ENCODE measurements at places on chromosomes 6 and 20.

GRCh38 chr6:100593522-100593921 lies 128.8 kb upstream of the SIM1 start:
- DNase-seq = no peak

GRCh38 chr20:32034581-32035425 lies 17.2 kb upstream of the HCK start:
- DNase-seq = no peak

DNA sequence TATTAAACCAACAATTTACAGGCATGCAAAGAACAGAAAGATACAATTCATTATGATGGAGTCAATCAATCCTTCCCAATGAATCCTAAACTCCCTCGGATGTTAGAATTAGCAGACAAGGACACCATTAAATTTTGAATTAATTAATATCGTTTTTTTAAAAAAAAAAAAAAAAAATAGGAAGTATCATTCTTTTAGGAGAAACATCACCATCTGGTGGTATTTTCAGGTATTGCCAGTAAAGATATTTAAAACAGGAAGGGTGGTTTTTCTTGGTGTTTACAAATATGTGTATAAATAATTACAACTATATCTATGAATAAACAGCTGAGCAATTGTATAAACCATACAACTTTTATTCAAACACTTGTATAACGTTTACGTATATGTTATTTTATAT lies 564.4 kb downstream of the HAO1 start:
- no peak for DNase-seq

DNA sequence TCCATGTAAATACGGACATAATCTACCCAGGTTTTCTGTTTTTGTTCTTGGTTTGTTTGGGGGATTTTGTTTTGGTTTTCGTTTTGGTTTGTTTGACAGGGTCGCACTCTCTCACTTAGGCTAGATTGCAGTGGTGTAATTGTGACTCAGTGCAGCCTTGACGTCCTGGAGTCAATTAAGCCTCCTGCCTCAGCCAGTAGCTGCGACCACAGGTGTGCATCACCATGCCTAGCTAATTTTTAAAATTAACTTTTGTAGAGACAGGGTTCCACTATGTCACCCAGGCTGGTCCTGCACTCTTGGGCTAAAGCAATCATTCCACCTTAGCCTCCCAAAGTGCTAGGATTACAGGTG lies 37.8 kb upstream of the EYA4 start:
- no peak for DNase-seq

- no peak for DNase-seq
Measured at GRCh38 chr20:46670585-46671584, 18.4 kb downstream of the TP53RK start.

GRCh38 chr20:23024701-23025100 lies 10.4 kb upstream of the SSTR4 start:
- DNase-seq = no peak

- no peak for DNase-seq
Measured at GRCh38 chr6:118134206-118134605, 227.1 kb downstream of the SLC35F1 start.

- DNase-seq = no peak
Measured at GRCh38 chr6:22526736-22527135, 42.6 kb upstream of the HDGFL1 start.

- no peak for DNase-seq
Measured at GRCh38 chr6:19032591-19033295, 645.6 kb downstream of the RNF144B start.

DNA sequence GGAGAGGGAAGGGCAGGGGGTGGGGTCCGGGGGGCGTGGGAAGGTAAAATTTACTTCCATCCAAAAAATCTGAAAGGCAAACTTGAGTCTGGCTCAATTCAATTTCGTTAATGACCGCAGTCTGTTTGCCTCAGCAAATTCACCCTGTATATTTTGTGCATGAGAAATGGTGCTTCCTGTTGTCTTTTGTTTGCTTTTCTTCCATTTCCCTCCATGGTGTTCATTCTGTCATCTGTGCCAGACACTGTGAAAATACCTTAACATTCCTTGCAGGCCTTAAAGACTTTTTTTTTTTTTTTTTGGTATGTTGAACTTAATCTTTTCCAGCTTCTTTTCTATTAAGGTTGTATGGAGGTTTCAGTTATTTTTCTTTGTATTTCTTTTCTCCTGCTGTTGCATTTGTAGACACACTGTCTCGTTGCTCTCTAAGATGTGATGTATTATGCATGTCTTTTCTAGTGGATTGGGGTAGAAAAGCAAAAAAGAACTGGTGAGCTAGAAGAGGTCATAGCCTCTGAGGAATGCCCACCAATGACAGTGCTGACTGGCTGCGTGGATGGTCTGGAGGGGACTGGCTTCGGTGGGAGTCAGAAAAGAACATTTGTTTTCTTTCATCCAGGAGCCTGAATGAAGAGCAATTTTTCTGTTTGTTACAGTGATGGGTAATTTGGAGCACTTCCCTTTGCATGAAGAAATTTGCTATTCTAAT lies 585.0 kb upstream of the MAP3K7 start:
- DNase-seq = no peak

GRCh38 chr6:122650403-122650802 lies 40.2 kb downstream of the PKIB start:
- DNase-seq = no peak

GRCh38 chr20:63273635-63274380 lies 1.2 kb downstream of the ARFGAP1 start:
- no peak for DNase-seq

GRCh38 chr20:10381477-10381876 lies 52.5 kb downstream of the MKKS start:
- no peak for DNase-seq

DNA sequence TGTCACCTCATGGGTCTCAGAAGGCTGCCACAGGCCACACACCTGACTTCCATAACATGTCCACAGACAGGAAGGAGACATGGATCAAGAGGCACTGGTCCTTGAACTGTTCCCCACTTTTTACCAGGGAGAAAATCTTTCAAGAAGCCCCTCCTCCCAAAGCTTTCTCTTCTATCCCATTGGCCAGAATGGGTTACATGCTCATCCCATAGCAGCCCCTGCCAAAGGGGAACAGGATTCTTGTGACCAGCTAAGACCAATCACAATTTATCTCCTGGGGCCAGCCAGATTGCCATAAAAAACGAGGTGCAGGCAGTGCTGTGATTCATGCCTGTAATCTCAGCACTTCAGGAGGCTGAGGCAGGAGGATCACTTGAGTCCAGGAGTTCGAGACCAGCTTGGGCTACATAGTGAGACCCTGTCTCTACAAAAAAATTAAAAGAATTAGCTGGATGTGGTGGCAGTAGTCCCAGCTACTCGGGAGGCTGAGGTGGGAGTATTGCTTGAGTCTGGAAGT lies 59.4 kb downstream of the TMEM242 start:
- no peak for DNase-seq

GRCh38 chr6:18478610-18479009 lies 91.5 kb downstream of the RNF144B start:
- DNase-seq = no peak

DNA sequence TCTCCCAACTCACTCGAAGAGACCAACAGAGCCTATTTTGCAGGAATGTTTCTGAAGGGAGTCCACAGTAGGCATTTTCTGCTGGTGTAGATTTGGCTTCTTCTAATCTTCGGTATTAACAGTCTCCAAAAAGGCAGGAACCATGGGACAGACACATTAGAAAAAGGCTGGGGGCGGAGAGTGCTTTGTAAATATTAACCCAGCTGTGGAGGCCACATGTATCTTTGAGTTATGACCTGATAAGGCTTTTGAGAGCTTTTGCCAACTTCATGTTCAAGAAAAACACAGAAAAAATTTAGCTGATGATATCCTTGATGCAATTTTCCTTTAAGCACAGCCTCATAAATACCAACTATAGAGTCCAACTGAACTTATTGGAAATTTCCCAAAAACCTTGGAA lies 119.4 kb upstream of the TSHZ2 start:
- no peak for DNase-seq

DNA sequence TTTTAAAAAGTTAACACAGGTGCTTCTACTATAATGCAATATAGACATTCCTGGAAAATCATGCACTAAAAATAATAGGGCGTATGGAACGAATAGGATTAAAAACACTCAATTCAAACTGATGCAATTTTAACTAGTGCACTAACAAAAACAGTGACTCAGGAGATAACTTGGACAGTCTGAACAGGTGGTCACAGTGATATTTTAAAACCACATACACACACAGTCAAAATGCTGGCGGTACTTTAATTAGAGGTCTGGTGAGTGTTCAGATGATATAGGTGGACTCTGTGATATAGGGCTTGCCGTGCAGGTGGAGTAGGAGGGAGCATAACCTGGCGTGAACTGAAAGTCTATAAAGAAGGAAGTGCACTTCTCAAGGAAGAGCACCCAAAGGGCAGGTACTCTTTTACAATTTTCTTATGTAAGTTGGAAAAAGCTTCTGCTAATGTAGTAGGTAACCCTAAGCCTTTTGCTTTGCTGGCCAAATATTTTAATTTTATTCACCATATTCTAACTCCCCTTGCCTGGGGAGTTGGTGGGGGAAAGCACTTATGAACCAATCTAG lies 41.9 kb upstream of the PLN start:
- DNase-seq = no peak

- no peak for DNase-seq
Measured at GRCh38 chr6:28875191-28875747, 48.5 kb downstream of the TRIM27 start.

GRCh38 chr6:34049395-34050342 lies 96.2 kb downstream of the GRM4 start:
- no peak for DNase-seq

GRCh38 chr6:15443119-15443830 lies 197.4 kb downstream of the JARID2 start:
- DNase-seq = no peak

GRCh38 chr6:110255211-110255750 lies 75.1 kb downstream of the CDC40 start:
- DNase-seq = no peak

DNA sequence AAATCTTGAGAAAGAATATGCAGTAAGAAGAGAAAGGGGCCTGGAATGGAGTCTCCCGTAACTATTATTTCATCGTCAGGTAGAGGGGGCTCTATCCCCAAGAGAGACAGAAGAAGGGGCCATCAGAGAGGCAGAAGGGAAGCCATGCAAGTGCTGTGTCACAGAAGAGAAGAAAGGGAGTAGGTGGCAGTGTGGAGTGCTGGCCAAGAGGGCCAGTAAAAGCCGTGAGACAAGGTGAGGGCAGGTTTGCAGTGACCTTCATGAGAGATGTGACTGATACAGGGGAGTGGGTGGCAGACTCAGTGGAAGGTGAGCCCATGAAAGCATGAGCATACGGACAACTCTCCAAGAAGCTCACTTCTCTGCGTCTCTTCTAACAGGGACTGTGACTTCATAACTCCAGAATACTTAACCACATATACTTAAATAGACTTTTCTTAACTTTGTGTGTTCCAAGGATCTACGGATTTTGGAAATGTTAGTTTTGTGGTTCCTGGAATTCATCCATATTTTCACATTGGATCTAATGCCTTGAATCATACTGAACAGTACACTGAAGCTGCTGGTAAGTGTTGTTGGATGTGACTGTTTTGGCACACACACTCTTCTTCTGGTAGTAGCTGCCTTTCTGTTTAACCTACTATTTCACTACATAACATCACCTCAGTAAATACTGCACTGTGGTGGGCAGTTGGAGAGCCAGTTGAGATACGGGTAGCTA lies 15.6 kb downstream of the PM20D2 start:
- no peak for DNase-seq

- no peak for DNase-seq
Measured at GRCh38 chr20:62117362-62117646, 5.0 kb upstream of the LSM14B start.

DNA sequence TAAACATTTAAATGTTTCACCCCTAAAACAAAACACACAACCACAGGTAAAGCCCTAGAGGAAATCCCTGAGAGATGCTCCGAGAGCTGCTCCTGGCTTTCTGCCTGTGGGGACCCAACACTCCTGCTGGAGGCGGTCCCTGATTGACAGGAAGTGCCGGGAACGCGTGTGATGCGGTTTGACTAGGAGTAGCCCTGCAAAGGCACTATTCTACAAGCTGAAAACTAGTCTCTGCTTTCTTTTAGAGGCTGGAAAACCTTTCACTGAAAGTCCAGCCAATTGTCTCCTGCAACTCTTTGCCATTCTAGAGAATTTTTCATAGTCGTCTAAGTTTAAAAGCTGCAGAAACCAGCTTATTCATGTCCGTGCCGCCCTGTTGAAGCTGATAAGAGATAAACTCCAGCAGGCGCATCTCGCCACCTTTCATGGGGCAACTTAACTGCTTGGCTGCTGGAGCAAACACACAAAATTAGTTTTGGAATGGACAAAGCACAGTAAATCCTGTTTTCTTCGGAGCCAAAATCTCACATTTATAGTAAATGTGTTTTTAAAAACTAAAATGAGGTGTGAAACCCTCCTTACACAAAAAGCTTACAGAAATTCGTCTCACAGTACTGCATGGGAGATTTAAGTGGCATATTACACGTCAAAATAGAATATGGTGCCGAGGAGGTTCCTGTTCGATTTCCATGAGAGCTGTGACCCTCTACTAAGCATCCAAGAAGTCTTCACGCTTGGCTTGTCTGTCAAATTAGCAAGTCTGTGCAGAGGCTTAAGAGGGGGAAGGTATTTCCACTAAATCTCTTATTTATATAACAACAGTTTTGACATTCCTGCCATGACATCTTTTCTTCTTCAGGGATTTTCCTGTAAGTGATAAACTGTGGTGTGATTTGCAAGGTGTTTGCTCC lies 46.9 kb downstream of the DACT2 start:
- no peak for DNase-seq

GRCh38 chr20:61435184-61435822 lies 183.2 kb downstream of the CDH4 start:
- DNase-seq = no peak

GRCh38 chr20:55704458-55704857 lies 300.9 kb downstream of the CBLN4 start:
- DNase-seq = no peak

DNA sequence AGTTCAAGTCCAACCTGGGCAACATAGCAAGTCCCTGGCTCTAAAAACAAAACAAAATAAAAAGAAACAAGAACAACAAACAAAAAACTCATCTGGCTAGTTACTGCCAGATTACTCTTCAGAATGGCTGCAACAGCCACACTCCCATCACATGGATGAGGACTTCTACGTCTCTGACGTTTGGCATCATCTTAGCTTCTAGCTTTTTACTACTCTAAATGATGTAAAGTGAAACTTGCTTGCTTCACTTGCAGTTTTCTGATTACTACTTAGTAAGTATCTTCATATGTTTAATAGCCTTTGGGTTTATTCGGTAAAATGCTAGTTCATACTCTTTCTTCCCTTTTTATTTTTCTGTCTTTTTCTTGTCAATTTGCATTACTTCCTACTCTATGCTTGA lies 161.1 kb upstream of the CARMIL1 start:
- no peak for DNase-seq

DNA sequence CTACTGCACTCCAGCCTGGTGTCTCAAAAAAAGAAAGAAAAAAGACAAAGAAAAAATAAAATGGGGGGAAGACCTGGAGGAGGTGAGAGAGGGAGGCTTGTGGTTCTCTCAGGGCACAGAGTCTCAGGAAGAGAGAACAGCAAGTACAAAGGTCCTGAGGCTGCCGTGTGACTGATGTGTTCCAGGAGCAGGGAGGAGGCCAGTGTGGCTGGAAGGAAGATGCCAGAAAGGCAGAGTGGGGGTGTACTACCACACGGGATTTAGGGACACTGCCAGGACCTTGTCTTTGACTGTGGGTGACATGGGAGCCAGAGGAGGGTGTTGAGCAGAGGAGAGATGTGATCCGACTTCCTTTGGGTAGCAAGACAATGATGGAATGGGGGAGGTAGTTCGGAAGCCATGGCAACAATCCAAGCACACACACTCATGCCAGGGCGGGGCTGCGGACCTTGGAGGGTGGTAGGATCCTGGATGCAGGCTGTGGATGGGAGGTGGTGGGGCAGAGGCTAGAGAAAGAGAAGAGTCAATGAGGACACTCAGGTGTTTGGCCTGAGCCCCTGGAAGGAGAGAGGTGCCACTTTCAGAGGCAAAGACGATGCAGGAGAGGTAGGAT lies 136.4 kb upstream of the PTPN1 start:
- no peak for DNase-seq
